NCI-H69 (cell line): ENCODE measurements at places on chromosomes 4 and X.
A peak's percentile ranks its signal among the peaks of the same experiment; 100 is the strongest.

GRCh38 chr4:127069675-127070074, 563.1 kb upstream of the INTU start:
- no peak for DNase-seq

DNA sequence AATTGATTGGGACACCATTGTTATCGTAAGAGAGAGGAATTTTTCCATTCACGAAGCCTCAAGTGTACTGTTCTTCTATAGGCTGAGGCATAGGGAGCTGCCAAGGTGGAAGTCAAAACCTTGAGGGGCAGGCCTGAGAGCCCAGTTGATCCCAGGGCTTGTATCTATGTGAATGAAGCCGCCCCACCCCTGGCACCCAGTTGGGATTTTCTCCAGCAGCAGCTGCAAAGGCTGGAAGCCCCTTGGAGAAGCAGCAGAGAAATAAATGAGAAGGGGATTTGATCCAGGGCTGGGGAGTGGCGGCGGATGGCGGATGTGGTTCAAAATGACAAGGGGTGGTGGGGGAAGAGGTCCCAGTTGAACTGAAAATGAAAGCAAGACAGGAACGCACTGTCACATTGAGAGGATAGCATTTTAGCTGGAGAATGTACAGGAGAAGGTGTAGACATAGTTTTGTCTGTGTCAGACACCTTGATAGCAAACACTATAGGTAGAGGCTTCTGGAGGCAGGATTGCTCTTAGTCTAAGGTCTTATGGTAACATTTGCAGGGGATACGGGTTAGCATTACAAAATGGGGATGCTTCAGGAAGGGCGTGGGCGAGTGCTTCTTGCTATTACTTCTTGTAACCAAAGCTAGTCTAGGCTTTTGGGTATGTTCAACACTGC, 32.6 kb downstream of the DOCK11 start:
- no peak for DNase-seq

GRCh38 chr4:69064391-69064790, 31.9 kb upstream of the UGT2B7 start:
- DNase-seq = no peak

GRCh38 chrX:123487236-123487635, 245.6 kb downstream of the THOC2 start:
- no peak for DNase-seq

GRCh38 chrX:9271789-9272525, 192.9 kb upstream of the TBL1X start:
- peak; percentile 6 for DNase-seq

DNA sequence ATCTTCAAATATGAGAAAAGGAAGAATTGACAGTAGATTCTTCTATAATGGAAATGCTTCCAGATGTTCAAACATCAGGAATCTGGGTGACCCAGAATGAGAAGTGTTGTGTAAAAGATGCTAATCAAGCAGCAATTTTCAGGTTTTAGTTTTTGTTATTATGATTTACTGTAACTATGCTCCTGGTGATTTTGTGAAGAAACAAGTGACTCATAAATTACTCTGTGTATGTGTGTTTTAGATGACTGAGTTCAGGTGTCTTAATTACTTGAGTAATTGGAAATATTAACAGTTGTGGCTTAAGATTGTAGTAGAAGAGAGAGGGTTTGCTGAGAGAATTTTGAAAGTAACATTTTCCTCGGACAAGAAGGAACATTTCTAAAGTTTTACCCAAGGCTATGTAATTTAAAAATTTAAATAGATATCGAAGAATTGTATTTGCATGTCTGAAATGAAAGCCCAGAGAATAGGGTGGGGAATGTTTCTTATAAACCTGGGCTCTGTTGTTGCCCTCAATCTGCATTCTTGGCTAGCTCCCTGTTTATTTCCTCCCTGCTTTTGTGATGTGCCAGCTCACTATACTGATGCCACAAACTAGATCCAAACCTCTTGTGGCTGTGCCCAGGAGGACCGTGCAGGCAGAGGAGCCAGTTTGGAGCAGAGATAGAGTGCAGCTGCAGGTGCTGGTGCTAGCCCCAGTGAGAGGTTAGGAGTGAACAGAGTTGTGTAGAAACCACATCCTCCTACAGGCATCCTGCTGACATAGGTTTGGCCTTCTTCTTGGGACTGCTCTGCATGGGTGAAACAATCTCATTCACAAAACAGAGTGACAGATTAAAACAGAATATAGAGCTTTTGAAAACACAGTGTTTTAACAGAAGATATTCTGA, 25.4 kb upstream of the TNIP3 start:
- no peak for DNase-seq

DNA sequence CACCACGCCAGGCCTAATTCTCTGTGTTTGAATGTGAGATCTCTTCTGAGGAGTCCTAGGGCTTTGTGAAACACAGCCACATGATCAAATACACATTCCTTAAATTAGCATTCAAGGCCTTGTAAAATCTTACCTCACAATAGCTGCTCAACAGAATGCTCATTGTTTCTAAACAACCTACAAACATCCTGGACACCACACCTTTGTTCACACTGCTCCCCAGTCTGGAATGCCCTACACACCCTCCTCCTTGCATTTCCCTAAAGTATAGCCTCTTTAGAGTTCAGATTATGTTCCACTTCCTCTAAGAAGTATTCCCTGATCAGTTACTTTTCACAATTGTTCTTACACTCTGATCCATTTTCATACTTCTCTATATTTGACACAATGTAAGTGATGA, 110.6 kb downstream of the AGTR2 start:
- no peak for DNase-seq

- no peak for DNase-seq
Measured at GRCh38 chr4:8329859-8330761, 60.6 kb downstream of the HTRA3 start.
